HT1080 (cell line): ENCODE measurements at places on chromosomes 7 and 10. TPM values are rescaled to one million over a fixed set of nuclear protein-coding genes. Genes with fewer than 3 reads are reported as not detected.

CNPY4 gene
- 11.8 and 12.0 TPM in 2 replicates for total RNA-seq

TCF7L2 gene
- total RNA-seq = 3.3 and 9.6 TPM in 2 replicates

AHR gene
- 20.0 and 21.7 TPM in 2 replicates for total RNA-seq

GNB2 gene
- 92.6 and 162 TPM in 2 replicates for total RNA-seq

LAMB1 gene
- total RNA-seq = 53.6 and 62.7 TPM in 2 replicates

GRCh38 chr10:96616961-96617360 lies 30.1 kb upstream of the TM9SF3 start:
- DNase-seq = no peak

DNA sequence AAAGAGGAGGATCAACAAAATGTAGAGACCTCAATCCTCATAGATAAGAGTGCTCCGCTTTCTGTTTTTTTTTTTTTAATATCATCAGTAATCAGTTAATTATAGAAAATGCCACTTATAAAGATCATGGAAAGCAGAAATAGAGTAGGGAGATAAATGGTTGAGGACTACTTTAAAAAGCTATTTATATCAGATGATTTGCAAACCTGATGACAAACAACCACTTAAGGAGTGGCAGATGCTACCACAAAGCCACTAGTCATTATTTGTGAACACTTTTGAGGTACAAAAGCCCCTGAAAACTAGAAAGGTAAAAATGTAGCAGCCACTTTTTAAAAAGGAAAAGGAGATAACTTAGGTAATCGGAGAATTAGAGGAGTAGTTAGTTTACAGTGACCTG lies 99.0 kb upstream of the CYP26C1 start:
- no peak for DNase-seq

DNA sequence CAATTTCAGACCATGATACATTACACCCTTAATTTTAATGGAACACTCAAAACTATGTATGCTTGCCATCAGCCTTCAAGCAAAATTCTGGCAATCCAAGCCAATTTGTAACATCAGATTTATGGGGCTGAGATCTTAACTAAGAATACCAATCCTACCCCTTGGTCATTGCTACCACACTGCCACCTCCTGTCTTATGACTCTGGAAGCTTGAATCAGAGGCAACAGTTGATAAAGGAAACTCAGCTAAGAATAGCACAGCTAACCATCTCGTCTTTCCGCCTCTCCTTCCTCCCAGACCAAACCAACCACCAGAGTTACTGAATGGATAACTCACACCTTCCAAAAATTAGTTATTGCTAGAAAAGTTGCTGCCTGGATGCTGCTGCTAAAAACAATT lies 7.4 kb downstream of the IGF2BP3 start:
- no peak for DNase-seq

DNA sequence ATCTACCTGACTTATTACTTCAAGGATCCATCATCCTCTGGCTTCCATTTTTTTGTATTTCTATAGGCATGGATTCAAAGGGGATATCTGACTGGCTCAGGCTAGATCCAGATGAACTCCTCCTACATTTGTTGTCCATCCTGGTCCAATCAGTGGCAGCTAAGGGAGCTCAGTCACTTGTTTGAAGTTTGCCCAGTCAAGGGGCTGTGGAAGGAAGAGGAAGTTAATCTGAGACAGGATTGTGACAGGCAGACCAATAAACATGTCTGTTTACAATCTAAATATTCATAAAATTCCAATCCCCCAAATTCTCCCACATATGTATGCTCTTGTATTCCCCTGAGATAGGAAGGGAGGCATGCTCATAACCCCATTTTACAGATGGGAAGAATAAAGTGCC lies 48.7 kb downstream of the CAV1 start:
- no peak for DNase-seq

DNA sequence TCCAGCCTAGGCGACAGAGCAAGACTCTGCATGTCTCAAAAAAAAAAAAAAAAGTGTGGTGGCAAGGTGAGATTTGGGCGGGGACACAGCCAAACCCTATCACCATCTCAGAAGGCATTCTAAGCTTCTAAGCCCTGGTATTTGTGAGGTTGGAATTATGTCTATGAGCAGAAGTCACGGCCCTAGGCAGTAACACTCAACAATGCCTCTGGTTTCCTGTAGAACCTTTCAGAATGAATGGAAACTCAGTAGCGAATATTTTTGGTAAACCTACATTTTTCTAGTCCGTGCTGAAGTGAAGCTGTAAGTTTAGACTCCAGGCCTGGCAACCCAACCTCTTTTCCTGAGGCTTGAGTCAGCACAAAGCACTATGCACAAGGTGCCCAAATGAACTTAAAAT lies 88.3 kb downstream of the FAM107B start:
- no peak for DNase-seq

- DNase-seq = no peak
Observed at GRCh38 chr10:10096296-10096695, 921.4 kb upstream of the CELF2 start.

DNA sequence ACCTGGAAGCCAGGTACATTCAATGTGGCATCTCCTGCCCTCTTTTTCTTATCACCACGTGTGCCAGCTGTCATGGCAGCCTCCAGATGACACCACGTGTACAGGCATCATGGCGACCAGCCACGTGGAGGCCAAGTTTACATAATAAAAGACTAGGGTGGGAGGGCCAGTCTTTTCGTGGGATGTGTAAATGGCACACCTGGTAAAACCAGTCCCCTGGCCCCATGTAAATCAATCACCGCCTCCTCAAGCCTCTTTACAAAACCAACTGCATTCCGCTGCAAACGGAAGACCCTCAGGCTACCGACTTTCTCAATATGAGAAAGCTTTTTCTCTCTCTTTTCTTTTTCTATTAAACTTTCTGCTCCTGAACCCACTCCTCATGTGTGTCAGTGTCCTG lies 65.1 kb upstream of the PHF14 start:
- no peak for DNase-seq

DNA sequence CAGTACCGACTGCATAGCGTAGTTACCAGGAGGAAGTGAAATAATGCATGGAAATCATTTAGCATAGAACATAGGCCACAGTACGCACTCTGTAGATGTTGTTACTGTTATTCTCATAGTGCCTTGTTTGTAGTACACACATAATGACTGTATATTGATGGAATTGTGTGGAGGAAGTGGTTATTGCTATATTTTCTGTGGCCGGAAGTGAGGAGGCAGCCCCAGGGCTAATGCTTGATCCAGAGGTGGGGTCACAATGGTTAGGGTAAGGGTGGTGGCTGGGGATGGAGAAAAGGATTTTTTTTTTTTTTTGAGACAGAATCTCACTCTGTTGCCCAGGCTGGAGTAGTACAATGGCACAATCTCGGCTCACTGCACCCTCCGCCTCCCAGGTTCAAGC lies 4.5 kb upstream of the MGAM start:
- DNase-seq = peak; percentile 17

DNA sequence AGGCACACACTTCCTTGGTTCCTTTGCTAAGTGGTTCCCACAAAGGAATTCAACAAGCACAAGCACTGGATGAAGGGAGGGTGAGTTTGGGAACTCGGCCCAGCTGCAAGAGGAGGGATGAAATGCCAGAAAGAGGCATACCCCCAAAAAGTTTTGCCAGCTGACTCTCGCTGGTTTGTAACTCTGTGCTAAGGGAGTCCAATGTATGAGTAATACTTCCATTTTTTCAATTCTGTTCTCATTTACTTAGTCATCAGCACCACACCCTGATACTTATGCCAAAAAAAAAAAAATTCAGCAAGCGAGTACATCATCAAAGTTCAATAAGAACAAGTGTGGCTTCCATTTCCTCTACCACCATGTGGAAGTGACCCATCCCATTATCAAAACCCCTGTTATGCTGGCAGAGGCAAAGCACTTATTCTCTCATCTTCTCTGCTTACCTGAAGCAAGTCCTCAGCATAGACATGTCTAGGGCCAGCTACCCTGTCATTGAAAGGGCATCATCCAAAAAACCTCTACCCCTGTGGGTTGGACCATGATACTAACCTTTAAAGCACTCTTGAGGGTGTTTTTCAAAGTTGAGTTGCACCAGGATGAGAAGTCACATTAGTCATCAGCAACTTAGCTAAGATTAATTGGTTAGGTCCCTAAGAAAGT lies 6.9 kb upstream of the HYCC1 start:
- peak; percentile 97 for DNase-seq

DNA sequence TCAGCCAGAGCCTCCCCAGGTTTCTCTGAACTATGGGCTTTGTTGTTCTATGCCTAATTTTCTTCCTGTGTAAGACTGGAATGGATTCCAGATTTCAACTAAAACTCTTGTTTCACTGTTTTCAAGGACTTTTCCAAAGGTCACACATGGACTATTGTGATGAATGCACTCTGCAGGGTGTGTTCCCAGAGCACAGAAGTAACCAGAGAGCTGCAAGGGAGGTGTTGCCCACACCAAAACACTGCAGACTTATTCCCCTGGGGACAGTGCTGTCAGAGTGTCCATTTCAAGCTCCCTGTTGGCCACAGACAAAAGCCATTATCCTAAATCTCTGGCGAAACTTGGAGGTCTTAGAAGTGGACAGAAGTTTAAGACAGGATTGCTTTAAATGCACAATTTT lies 231.6 kb downstream of the TRIL start:
- no peak for DNase-seq

- DNase-seq = peak; percentile 29
Observed at GRCh38 chr10:11245510-11245909, 227.8 kb downstream of the CELF2 start.

- no peak for DNase-seq
Observed at GRCh38 chr10:118961436-118961835, 68.1 kb upstream of the NANOS1 start.

DNA sequence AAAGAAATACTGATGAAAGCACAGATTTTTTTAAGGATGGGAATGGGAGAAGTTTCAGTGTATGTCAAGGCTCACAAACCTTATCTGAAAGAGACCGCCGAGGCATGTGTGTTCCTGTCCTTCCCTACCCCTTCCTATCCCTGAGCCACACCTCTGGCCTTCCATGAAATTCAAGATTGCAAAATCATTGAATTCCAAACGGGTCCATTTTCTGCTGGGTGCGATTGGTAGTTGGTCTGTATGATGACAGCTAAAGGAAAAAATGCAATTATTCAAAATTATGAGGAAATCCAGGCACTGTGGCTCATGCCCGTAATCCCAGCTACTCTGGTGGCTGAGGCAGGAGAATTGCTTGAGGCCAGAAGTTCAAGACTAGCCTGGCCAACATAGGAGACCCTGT lies 170.1 kb downstream of the ARHGAP12 start:
- DNase-seq = no peak

DNA sequence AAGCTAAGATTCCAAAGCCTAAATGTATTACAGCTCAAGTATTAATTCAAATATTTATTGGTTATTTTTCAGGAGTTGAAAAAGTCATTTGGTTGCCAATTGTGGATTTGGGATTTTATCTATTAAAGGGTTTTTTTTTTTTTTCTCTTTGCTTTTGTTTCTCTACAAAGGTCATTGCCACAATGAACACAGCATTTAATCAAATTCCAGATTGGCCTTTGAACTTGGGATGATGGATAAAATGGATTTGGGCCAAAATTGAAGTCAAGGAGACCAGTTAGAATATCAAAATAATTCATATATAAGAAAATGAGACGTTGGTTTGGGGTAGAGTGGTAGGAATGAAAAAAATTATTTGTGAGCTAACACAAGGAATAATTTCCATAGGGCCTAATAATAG lies 9.6 kb downstream of the LIPN start:
- DNase-seq = no peak

DNA sequence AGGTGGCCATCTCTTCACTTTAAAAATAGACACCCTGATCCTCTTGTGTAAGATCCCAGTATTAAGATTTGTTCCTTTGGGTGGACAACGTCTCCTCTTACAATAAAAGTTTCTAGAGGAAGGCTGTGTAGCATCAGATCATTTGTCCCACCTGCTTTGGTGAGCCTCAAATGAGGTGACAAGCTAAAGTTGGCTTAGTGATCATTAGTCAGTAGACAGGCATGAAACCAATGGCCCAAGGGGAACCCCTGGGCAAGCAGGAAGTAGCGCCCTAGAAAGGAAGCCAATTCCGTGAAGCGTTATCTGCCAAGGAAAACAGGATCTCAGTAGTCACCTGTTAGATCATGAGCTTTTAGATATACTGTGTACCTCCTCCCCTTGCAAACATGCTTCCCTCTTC lies 66.8 kb downstream of the PCGF5 start:
- DNase-seq = peak; percentile 38

GRCh38 chr10:106537866-106538265 lies 626.6 kb downstream of the SORCS1 start:
- DNase-seq = no peak

- DNase-seq = peak; percentile 78
Observed at GRCh38 chr10:68471586-68472408, at the start of gene DNA2. DNA2 (minus strand) TSS chr10:68471973; CDS start chr10:68471864, 109 bp downstream.

DNA sequence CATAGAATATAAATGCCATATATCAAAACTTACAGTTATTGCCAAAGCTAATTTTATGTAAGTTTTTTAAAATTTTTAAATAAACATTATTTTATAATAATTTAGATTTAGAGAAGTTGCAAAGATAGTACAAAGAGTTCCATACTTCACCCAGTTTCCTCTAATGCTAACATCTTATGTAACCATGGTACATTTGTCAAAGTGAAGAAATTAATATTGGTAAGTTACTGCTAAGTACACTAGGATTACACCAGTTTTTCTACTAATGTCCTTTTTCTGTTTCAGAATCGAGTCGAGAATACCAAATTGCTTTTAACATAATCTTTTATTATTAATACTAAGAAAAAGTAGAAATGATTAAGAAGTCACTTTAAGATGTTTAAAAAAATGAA lies 29.2 kb downstream of the CSGALNACT2 start:
- DNase-seq = no peak

GRCh38 chr7:23469150-23469960 lies 936 bp downstream of the IGF2BP3 start:
- DNase-seq = no peak

GRCh38 chr10:72379776-72380175 lies 25.1 kb upstream of the DNAJB12 start:
- DNase-seq = peak; percentile 58

- no peak for DNase-seq
Observed at GRCh38 chr7:15174485-15174884, 271.9 kb upstream of the DGKB start.

DNA sequence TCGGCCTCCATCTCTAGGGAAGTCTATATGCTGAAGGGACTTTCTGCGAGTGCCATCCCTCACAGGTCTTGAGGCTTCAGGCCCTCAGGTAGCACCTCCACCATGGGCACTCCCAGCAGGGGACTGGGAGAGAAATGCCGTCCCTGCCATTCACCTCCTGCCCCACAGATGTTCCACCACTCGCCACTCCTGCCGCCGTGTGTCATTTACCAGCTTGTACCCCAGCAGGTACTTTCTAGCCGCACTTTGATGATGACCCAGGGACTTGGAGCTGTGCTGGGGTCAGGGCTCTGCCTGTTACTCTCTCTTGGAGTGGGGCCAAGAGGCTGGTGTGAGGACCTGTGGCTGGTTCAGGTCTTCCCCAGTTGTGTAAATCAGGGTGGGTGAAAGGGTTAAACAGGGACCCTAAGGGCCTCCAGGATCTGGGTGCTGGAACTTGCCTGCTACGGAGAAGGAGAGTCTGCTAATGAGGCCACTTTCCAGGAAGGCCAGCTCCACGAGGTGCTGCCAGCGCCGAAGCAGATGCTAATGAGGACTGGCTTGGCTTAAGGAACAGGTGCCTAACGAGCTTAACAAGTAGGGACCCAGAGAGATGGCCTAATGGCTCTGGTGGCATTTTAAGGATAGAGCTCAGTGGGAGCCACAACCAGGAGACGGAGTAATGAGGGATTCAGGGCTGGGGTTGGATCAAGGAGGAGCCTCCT lies 32.4 kb downstream of the CRHR2 start:
- no peak for DNase-seq

GRCh38 chr10:121590772-121591171 lies 7.5 kb downstream of the FGFR2 start:
- no peak for DNase-seq
